ENCODE measurements at places on chromosomes 3 and 15.

DNA sequence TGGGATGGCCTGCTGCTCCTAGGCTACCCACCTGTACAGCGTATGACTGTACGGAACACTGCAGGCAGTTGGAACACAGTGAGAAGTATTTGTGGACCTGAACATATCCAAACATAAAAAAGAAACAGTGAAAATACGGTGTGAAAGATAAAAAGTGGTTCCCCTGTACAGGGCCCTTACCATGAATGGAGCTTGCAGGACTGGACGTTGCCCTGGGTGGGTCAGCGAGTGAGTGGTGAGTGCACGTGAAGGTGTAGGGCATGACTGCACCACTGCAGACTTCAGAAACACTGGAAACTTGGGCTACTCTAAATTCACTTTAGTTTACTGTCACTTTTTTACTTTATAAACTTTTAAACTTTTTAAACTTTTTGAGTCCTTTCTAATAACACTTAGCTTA is 71.2 kb upstream of the SLC6A6 start:
- no peak for DNase-seq

GRCh38 chr3:135851201-135852081 is 114.1 kb upstream of the PPP2R3A start:
- DNase-seq: no peak

DNA sequence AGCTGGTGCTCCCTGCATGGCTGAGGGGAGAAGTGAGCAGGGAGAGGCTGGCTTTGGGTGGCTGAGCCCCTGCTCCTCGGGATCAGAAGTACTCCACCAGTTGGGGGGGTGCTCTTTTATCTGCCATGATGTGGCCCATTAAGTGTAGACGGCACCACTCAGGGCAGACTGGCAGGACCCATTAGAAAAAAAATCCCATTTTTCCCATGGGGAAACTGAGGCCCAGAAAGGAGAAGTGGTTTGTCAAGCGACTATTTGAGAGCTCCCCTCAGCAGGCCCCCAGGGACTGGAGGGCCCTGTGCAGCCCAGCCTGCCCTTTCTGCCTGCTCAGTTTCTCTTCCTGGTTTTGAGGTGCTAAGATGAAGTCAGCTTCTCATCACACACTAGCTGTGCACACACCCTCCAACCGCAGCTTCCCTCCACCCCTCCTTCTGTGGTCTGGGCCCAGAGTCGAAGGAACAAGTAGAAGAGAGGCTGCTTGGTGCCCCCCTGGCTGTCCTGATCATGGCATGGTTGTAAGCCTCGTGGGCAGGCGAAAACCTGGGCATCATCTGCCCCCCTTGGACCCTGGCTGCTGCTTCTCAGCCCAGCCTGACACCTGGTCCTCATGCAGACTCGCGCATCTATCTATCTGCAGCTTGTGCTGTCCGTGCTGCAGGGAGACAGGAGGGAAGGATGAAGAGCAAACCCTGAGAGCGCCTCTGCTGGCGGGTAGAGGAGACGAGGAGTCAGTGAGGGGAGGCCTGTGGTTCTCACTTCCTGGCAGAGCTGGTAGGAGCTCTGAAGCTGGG is 5.6 kb downstream of the CSK start:
- peak; percentile 85 for DNase-seq

GRCh38 chr3:44468572-44469520 is 8.6 kb downstream of the ZNF445 start:
- peak; percentile 29 for DNase-seq

GRCh38 chr15:44676676-44677075 is 13.2 kb upstream of the SPG11 start:
- peak; percentile 23 for DNase-seq

- no peak for DNase-seq
Measured at GRCh38 chr3:152147748-152148147, 121.0 kb upstream of the MBNL1 start.

- no peak for DNase-seq
Measured at GRCh38 chr15:25178835-25179672, 224.3 kb downstream of the SNRPN start.

- DNase-seq: no peak
Measured at GRCh38 chr15:77609558-77609957, 23.2 kb downstream of the LINGO1 start.

- DNase-seq: no peak
Measured at GRCh38 chr3:65277798-65278197, 590.0 kb upstream of the ADAMTS9 start.

DNA sequence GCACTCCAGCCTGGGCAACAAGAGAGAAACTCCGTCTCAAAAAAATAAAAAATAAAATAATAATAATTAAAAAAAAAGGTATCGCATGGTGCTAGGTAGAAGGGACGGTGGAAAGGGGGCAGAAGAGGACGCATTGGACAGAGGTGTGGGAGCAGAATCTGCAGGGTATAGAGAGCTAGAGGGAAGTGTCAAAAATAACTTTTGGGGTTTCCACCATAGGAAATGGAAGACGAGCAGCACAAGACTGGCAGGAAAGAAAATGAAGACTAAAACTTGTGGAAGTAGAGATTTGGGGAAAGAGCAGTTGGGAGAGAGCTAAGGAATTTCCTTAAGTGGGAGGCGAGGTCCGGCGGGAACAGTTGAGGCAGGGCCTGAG is 585 bp upstream of the MKRN2 start:
- no peak for DNase-seq

DNA sequence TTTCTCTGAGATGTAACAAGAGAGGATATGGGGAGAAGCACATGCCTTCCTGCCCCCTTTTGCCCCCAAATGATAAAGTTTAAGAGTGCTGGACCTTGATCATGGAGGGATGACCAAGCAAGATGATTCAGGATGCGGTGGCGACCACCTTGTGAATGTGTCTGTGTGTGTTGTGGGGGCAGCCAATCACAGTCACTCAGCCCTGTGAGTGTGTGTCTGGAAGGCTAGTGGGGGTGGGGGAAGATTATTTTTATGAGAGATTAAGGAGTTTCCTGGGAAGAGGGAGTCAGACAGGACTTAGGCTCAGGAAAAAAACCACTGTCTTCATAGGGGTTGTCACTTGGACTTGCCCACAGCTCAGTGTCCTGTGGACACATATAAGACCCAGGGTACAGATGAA is 57.8 kb upstream of the KY start:
- DNase-seq: no peak

DNA sequence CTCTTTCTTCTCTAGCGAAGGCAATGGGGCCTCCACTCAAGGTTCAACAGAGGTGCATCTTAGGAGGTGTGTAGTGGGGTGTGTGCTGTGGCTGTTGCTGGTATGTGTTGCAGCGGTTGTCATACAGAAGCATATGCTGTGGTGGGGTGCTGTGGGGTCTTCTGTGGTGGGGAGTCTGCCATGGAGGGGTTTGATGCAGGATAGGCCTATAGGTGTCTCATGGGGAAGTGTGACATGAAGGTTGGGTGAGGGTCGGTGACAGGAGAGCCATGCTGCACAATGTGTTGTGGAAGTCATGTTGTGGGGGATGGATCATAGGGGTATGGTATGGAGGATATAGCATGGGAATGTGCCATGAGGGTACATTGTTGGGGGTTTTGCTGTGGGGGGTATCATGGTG is 20.3 kb downstream of the NMNAT3 start:
- no peak for DNase-seq

DNA sequence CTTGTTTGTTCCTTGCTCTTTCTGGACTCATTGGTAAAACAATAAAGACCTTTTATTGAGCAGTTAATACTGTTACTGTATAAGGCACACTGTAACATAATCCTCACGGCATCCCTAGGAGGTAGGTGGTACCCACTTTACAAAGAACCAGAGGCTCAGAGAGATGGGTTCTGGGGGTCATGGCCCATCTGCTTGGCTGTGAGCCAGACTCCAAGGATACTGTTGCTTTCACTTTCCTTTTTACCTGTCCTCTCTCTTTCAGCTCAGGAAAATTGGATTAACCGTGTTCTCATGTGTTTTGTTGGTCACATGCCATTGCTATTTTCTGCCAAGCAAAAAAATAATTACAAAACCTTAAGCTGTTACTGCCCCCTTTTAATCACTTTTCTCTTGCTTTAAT is 34.8 kb upstream of the FILIP1L start:
- DNase-seq: no peak

DNA sequence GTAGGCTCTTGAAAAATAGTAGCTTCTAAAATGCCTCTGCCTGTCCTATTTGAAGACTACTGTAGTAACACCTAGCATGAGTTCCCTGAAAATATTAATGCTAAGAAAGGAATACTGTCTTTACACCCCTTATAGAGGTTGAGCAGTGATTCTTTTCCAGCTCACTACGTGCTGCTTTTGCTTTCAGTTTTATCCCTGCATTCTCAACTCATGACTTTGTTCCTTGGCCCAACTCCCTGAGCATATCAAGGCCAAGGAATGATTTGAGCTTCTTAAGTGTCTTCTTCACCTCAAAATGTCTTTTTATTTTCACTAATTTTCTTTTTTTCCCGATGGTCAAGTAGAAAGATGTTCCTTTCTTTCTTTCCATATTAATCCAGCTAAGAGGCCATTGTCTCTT is 16.5 kb upstream of the P2RY13 start:
- DNase-seq: no peak

DNA sequence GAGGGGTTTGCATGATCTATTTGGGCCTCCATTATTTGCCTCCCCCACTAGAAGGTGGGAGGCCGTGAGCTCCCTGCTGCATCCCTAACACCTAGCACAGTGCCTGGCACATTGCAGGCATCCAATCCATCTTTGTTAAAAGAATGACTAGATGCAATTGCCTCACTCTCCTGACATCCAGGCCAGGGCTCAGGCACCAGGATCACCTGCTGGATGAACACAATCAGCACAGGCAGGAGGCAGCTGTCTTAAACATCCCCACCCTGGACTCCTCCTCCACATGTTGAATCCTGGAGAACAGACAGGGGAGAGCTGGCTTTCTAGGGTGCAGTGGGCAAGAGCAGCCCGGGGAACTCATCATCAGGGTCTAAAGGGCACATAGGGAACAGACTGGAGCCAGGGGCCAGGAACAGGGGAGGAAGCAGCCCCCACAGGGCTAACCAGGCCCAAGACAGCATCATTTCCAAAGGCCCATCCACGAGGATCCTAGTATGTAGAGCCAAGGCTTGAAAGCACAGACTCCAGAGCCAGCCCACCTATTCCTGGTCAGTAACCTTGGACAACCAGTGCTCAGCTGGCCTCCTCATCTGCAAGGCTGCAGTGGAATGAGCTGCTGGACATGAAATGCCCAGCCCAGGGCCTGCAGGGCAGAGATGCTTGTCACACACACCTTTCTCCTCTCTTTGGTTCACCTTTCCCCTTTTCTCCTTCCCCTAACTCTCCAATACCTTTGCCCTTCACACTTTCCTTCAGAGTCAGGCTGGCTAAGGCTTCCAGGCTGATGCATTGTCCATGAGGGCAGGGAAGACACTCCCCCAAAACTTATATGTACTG is 254.4 kb upstream of the TLE3 start:
- DNase-seq: no peak

- DNase-seq: no peak
Measured at GRCh38 chr3:71391361-71391760, 192.2 kb downstream of the FOXP1 start.

DNA sequence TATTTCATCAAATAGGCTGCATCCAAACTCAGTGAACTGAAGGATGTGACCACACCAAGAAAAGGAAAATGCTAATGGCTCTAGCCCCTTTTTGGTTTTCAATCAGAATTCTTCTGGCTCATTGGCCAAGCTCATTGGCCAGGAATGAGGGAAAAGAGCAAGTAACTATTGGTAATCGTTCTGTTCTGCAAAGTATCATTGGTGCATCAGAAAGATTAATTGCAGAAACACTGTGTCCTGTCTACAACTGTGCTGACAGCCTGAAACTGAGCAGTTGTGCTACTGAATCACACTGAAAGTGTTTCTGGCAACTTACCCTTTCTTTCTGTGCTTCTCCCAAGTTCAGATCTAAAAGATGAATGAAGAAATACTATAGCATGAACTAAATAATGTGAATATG is 116.4 kb upstream of the ROBO2 start:
- DNase-seq: no peak

DNA sequence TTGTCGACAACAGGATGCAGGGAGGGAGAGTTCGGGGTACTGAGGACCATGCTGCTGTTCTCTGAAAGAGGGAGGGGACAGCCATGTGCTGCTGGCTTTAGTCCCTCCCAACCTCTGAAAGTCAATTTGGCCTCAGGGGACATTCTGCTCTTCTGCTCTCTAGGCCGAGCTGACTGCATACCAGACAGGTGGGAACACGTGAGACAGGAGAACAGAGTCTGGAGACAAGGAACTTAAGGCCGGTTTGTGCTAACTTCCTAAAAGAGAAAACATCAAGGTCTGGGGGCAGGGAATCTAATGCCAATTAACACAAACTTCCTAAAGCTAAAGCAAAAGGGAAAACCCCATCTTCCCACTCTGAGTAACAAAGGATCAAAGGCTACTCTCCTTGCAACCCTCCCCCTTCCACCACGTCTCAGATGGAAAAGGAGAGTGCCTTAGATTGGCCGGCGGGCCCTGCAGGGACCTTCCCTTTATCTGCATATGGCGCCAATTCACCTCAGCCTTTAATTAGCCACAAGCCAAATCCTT is 41.0 kb downstream of the SLCO2A1 start:
- no peak for DNase-seq

GRCh38 chr15:86830304-86830703 is 750.6 kb downstream of the AGBL1 start:
- DNase-seq: no peak

- no peak for DNase-seq
Measured at GRCh38 chr3:26630669-26631389, 8.3 kb downstream of the LRRC3B start.

DNA sequence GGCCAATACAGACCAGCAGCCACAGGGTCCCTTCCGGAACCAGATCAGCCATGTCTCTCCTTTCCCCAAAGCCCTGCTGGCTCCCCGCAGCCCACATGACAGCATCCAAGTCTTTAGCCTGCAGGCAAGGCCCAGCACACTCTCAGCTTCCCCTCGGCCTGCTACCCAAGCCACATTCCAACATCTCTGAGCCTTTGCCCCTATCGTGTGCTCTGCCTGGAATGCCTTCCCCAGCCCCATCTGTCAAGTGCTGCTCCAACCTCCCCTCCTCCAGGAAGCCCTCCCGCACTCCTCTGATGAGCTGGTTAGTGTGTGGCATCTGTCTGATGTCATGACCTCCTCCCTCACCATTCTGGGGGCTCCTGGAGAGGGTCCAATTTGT is 8.5 kb downstream of the PLXND1 start:
- no peak for DNase-seq

- no peak for DNase-seq
Measured at GRCh38 chr3:137835096-137835495, 71.0 kb downstream of the SOX14 start.

GRCh38 chr15:31062310-31062847 is 39.1 kb downstream of the TRPM1 start:
- no peak for DNase-seq

DNA sequence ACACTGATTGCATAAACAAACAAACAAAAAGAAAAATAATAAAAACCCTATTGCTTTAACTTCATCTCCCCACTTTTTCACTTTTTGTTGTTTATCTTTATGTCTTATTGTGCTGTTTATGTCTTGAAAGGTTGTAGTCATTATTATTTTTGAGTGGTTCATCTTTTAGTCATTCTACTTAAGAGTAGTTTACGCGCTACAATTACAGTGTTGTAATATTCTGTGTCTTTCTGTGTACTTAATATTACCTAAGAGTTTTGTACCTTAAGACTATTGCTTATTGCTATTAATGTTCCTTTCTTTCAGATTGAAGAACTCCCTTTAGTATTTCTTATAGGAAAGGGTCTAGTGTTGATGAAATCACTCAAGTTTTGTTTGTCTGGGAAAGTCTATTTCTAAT is 28.1 kb downstream of the TM4SF18 start:
- DNase-seq: no peak

GRCh38 chr3:129068291-129068886 is 7.8 kb downstream of the GP9 start:
- no peak for DNase-seq

GRCh38 chr15:57892181-57892580 is 173.3 kb downstream of the ALDH1A2 start:
- no peak for DNase-seq
